CD4-positive, alpha-beta T cell treated with Interleukin-17A for 4 hours (primary cell): ENCODE measurements at places on chromosomes 2 and 18.

- no peak for DNase-seq
These were observed 53.8 kb upstream of the TMEM87B start for GRCh38 chr2:112001136-112001715.

- no peak for DNase-seq
These were observed 3.0 kb upstream of the IL1A start for GRCh38 chr2:112787294-112787693.

GRCh38 chr2:38876407-38876806 lies 631 bp downstream of the MORN2 start:
- no peak for DNase-seq

GRCh38 chr2:22290302-22290701 lies 1094.7 kb upstream of the KLHL29 start:
- DNase-seq, result no peak
